ENCODE measurements at places on chromosomes 7 and 10.

DNA sequence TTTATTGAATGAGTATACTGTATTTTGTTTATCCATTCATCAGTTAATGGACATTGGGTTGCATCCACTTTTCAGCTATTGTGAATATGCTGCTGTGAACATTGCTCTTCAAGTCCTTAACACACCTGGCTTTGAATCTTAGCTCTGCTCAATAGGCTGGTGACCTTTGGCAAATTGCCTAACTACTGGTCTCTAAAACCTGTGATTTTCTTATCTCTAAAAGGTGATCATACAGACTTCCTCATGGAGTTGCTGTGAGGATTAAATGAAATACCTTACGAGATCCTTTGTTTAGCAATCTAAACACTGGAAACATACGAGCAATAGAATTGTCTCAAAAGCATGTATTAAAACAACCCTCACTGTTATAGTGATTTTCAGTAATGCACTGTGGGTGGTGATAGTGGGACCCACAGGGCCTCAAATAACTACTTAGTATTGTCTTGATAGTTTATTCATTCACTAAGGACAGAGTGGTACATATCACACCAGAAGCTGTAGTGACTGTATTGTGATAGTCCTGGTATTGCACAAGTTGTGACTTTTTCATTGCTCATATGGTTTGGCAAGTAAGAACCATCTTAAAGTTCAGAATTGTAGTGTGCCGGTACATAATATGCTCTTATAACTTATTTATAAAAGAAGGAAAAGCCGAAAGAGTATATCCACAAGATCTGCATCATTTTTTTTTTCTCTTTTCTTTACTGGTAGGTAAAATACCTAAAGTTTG, 257.6 kb downstream of the EXOC4 start:
- DNase-seq, result peak; percentile 75

GRCh38 chr10:29881336-29881771, 178.0 kb downstream of the JCAD start:
- no peak for DNase-seq

DNA sequence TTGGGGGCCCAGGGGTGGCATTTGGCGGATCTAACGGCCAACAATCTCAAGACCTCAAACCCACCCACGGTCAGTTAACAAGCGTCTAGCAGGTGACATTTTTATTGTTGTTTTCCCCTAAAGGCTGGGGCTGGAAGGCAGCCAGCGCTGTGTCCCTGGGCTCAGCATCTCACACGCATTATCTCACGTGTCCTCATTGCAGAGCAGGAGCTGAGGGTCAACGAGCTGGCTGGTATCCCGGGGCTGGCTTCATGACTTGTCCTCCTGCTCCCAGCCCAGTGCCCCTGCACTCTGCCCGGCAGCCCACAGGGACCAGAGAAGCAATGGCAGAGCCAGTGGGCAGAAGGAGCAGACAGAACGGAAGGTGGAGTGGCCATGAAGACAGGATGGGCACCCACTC, 54.4 kb upstream of the TMEM273 start:
- no peak for DNase-seq

- DNase-seq, result peak; percentile 31
Observed at GRCh38 chr10:28326516-28327490, 23.9 kb upstream of the MPP7 start.

- DNase-seq, result no peak
Observed at GRCh38 chr7:302054-302992, 12.4 kb downstream of the FOXL3 start.

DNA sequence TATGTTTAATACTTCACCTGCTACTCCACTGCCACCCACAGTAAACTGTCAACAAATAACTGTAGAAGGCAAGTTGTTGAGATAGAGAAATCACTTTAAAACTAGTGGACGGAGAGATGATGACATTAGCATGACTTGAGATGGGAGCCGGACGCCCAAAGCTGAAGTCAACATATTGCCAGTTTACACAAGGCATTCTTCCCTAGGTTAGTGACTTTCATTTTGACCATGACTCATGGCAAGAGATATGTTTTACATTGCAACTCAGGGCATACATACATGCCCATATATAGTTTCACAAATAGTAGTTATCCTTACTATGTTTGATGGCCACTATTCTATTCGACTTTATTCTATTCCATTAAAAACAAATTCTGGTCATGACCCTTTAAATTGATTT, 296.6 kb downstream of the PLXNA4 start:
- no peak for DNase-seq

- no peak for DNase-seq
Observed at GRCh38 chr10:102554531-102554930, 50.8 kb downstream of the SUFU start.

GRCh38 chr10:97475936-97476594, 22.2 kb downstream of the MMS19 start:
- peak; percentile 57 for DNase-seq

GRCh38 chr7:139321071-139321745, 19.9 kb upstream of the FMC1 start:
- peak; percentile 51 for DNase-seq

DNA sequence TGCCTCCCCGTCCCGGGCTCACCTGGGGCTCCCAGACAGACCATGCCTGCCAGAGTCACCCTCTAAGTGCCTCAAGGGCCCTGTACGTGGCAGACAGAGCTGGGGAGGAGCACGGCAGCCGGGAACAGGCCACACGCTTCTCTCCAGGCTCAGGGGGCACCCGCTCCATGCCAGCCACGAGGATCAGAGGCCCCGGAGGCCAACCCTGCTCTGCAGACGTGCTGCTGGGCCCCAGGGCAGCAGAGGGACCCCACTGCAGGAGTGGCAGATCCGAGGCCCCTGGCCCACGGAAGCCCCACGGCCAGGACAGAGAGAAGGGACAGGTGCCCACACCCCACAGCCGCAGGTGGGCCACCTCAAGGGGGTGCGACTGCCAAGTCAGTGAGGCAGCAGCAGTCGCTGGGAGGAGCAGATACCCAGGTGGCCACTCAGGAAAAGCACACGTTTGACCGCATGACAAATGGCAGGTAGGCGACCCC, 58.4 kb upstream of the TNRC18 start:
- no peak for DNase-seq

DNA sequence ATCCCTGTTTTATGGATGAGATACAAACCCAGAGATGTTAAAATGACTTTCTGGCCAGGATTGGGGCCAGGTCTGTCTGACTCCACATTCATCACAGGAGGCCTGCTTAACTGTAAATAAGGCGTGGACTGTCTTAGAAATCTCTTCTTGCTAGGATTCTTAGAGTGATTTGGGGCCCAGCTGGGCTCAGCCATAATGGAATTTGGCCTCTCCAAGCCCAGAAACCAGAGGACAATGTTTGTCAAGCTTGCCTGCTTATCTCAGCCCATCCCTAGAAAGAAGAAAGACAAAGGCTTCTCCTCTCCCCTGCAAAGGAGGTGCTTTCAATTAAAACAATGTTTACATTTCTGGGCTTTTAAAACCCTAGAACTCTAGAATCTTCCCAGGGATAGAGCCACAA, 2.9 kb downstream of the HABP2 start:
- DNase-seq, result no peak
